Activated effector memory CD4-positive, alpha-beta T cell treated with Interleukin-2 at 50 U/mL for 16 hours (primary cell): ENCODE measurements at places on chromosomes 4 and X.

DNA sequence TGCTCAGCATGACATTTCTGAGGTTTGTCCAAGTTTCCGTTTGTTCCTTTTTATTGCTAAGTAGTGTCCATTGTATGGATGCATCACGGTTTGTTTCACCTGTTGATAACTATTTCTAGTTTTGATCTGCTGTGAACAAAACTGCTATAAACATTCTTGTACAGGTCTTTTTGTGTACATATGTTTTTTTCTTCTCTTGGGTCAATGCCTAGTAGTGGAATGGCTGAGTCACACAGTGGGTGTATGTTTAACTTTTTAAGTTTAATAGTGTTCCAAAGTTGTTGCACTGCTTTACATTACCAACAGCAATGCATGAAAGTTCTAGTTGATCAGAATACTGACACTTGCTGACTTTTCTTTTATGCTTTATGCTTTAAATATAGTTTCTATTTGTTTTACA, 76.7 kb downstream of the MAOB start:
- no peak for DNase-seq

DNA sequence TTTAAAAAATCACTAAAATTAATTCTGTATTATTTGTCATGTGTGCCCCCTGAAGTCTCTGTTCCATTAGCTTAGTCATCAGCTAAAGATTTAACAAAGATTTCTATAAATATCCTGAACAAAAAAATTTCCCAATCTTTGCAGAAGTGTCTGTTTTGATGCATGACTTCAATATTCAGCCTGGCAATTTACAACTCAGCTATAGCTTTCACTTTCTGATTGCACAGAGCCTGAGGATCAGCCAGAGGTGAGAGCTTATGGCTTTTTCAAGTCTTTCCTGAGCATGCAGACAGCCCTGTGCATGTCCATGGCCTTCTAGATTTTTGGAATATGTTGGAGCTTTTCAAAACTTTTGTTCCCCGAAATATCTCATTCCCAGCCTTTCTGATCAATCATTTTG, 420.1 kb downstream of the ZNF674 start:
- DNase-seq = no peak

- no peak for DNase-seq
These were observed 270.3 kb downstream of the ASMT start for GRCh38 chrX:1885116-1885515.

DNA sequence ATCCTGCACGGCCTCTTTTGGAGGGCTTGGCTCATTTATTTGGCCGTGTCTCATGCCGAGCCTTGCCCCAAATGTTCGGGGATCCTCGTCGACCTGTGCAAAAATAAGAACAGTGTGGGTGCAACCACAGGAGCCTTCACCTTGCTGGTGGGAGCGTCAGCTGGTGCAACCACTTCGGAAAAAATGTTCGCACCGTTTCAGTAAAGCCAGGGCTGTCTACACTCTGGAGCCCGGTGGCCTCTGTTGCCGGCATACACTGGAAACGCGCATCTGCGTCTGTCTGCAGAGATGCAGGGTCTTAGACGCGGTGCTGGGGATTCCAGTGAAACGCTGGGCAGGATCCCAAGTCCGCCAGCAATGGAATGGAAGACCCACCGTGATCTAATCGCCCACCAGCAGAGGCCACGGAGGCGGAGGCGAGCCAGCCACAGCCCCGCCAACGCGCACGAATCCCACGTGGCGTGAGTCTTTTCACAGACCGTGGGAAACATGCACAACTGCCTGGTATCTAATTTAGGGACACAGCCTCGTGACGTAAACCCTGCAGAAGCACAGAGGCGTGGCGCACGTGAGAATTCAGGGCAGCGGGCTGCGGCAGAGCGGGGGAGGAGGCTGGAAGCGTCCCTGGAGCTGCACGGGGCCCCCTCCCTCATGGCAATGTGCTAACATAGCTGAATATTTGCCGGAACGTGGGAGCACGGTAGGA, 13.8 kb upstream of the MXD4 start:
- DNase-seq = no peak

DNA sequence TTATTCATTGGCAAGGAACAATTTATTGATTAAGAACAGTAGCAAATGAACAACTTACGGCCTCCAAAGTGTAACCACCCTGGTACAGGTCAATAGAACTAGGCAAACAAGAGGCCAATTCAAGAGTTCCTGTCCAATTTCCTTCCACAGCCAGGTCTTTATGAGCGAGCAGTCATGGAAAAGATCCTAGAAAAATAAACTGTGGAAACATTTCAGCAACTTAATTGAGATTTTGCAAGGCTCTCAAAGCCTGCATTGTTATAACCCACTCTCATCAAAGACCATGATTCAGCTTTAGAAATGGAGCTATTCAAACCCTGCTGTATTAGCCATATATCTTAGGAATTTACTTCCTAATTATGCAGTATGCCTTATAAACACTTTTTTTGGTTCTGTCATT, 43.6 kb downstream of the UNC5C start:
- DNase-seq = no peak

- no peak for DNase-seq
These were observed 25.2 kb downstream of the TIGD2 start for GRCh38 chr4:89136525-89136924.

GRCh38 chrX:48467281-48467761, 2.7 kb downstream of the SLC38A5 start:
- no peak for DNase-seq

- DNase-seq = no peak
These were observed 220.5 kb upstream of the RPS6KA3 start for GRCh38 chrX:20487227-20487626.

GRCh38 chr4:98193459-98194105, 50.3 kb upstream of the STPG2 start:
- DNase-seq = no peak

- DNase-seq = no peak
These were observed 42.9 kb downstream of the EVC start for GRCh38 chr4:5753766-5754528.

DNA sequence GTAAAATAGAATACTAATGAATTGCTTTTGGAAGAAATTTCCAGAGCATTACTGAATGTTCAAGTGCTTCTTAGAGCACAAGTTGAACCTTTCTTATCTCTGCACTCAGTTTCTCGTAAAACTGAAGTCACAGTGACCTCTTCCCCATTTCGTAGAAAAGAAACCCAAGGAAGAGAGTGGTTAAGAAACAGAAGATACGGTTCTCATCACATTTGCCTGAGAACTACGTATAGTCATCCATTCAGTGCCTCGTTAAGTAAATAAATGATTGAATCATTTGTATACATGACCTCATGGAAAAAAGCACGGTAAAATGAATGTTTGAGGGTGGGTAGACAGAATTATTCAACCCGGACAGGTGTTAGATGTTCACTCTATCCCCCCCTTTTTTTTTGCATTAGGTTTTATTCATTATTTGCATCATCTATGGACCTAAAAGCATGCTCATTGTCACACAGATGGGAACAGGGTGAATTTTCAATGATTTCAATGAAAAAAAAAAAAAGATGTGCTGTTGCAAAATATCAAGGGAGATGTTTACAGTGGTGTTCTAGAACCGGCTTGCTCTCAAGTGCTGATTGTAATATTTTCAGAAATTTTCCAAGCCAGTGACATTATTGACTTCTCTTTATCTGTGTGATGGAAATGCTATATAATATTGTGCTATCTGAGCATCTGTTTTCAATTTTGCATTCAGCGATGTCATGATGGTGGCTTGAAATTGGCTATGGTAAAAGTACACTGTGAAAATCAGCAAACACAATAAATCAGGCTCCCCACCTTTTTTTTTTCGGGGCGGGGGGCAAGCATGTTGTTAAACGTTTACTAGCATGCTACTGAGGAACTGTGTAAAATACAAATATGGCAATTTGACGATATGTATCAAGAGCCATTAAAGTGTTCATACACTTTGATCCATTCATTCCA, 4.3 kb downstream of the RHOH start:
- no peak for DNase-seq
